Small intestine (tissue), 16 donors: ENCODE measurements at places on chromosomes 3 and 15.

- DNase-seq, result no peak
These were observed 70.4 kb upstream of the C15orf39 start for GRCh38 chr15:75131269-75131643.

DNA sequence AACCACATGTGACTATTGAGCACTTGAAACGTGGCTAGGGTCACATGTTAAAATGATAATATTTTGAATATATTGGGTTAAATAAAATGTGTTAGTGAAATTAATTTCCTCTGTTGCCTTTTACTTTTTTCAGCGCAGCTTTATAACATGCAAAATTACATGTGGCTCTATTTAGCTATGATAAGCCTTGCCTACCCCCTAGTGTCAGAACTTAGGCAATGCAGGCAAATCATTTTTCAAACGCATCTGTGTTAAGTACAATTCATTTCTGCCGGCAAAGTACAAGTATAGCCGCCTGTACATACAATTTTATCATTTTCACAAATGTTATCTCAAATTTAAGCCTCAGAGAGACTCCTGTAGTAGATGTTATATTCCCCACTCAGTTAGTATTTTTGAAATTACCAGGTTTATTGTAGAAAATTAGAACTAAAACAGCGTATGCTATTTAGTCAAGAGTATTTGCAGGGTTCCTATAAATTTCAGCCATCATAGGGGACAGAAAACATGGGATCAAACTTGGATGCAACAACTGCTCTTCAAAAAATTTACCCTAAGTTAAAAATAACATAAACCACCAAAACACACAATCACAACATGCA, 56.1 kb downstream of the TAFA4 start:
- peak; percentile 66 for DNase-seq

- peak; percentile 97 for DNase-seq
These were observed 28.4 kb upstream of the PIK3CB start for GRCh38 chr3:138862924-138863775.

DNA sequence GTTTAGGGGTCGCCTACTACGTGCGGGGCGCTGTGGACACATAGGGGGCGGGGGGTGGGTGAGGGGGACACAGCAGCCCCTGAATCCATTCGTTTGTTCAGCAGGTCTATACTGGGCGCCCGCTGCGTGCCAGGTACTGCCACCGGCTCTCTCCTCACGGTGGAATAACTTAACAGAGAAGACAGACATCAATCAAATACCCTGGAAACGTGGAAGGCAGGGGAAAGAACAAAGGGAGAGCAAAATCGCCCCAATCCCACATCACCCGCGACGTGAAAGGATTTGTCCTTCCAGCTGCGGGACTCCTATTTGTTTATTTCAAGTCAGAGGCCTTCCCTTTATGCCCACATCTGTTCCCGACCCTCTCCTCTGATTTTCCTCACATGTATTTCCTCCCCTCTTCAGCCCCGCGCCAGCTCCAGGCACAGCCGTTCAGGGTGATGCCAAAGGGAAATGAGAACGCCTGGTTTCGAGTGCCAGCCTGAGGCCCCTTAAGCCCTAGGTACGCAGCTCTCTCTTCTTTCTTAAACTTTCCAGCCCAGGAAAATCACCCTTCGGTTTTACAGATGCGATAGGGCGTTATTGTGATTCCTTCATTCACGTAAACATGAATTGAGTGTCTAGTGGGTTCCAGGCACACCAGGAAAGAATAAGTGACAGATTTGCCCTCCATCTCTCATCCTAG, 726 bp upstream of the PROK2 start:
- peak; percentile 5 for DNase-seq

- no peak for DNase-seq
These were observed 103.4 kb upstream of the FHIT start for GRCh38 chr3:61354604-61355003.

- no peak for DNase-seq
These were observed 17.3 kb downstream of the PXK start for GRCh38 chr3:58349792-58350626.
